MM.1S (cell line): ENCODE measurements at places on chromosomes 5 and 9.

GRCh38 chr5:84825606-84826005 is 440.9 kb upstream of the EDIL3 start:
- no peak for DNase-seq
- H3K4me1 ChIP-seq: no peaks in the 10 kb centered on the region
- H3K27me3 ChIP-seq: no peaks in the 10 kb centered on the region
- no peak overlapping the region for H3K27ac ChIP-seq
- no peaks in the 10 kb centered on the region for H3K36me3 ChIP-seq
- H3K4me3 ChIP-seq: no peak overlapping the region

DNA sequence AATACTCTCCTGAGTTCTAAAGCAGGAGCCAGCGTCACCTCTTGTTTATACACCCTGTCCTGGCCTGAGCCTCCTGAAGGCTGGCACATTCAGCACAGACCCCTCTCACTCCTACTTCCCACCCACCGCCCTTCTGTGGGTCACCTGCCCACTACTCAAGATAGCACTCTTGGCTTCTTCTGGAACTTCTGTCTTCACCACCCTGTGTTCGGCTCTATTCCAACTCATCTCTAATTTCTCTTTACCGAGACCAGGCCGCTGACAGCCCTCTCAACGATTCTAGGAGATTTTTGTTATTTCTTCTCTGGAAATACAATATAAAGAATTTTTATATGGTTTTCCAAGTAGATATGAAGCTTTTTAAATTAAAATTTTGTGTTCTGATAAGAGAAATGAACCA is 57.4 kb downstream of the IRF1 start:
- no peak overlapping the region for H3K27ac ChIP-seq
- H3K27me3 ChIP-seq: no peaks in the 10 kb centered on the region
- DNase-seq: no peak
- H3K4me3 ChIP-seq: no peak overlapping the region
- H3K36me3 ChIP-seq: 0 out of 2 replicates have a peak, but pooled peaks cover 5% of the 10 kb centered on the region

DNA sequence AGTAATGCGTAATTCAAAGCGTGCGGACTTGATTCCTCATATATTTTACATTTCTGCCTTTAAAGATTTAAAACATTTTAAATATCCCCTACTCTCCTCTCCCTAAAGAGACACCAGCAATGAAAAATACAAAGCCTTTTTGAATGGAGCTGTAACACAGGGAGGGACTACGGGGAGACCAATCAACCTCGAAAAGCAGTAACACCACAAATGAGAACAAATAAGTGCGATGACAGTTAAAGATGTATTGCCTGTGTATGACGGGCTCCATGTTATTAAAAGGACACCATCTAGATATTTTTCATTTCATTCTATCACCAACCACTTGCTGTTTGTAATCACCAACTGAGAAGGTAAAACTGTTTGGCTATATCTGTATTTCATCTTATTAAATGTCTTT is 230.3 kb upstream of the TBCA start:
- no peak overlapping the region for H3K4me3 ChIP-seq
- H3K27ac ChIP-seq: no peak overlapping the region
- H3K36me3 ChIP-seq: no peaks in the 10 kb centered on the region
- no peak for DNase-seq
- no peaks in the 10 kb centered on the region for H3K4me1 ChIP-seq
- no peaks in the 10 kb centered on the region for H3K27me3 ChIP-seq

DNA sequence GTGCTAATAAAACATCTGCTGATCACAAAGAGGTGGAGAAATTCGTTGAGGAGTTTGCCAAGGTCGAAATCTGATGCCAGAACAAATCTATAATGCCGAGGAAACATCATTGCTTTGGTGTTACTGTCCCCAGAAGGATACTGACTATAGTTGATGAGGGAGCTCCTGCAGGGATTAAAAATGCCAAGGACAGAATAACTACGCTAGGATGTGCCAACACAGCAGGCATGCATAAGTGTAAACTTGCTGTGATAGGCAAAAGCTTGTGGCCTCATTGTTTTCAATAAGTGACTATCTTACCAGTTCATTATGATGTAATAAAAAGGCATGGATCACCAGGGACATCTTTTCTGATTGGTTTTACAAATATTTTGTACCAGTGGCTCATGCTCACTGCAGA is 66.8 kb upstream of the ADCY2 start:
- H3K4me1 ChIP-seq: no peaks in the 10 kb centered on the region
- H3K27ac ChIP-seq: no peak overlapping the region
- H3K4me3 ChIP-seq: no peak overlapping the region
- H3K36me3 ChIP-seq: no peaks in the 10 kb centered on the region

DNA sequence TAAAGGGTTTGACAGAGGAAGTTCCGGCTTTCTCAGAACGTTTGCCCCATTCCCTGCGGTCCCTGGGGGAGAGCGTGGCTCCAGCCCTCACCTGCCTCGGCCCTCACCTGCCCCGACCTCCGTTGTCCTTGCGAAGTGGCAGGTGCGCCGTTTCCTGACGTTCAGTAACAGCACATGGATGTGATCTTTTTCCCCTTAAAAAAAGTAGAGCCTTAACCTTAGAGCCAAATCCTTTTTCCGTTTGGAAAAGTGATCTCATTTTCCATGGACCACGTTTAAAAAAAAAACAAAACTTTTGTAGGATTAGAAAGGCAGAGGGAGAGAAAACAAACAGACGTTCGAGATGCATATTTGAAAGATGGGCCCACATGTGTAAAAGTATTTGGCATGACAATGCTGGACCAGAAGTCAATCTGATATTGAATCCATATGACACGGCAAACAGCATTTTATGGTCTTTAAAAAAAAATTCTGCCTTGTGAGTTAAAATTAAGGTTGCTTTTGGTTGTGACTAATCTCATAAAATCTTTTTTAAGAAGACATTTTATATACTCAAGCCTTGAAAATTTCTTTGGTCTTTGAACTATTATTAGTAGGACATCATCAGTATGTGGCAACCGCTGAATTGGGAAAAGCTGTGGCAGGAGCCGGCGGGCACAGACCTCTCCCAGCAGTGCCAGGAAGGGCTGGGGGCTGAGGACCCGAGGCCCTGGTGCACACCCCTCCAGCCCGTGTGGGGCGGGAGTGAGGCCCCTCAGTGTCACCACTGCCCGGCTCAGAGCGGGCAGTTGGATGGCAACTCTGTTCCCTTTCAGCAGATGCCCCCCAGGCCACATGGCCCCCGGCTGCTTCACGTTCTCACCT is 42.5 kb upstream of the EXOC3 start:
- H3K36me3 ChIP-seq: no peaks in the 10 kb centered on the region
- no peak for DNase-seq
- H3K27me3 ChIP-seq: peaks cover 52% of the 10 kb centered on the region
- no peaks in the 10 kb centered on the region for H3K4me1 ChIP-seq

DNA sequence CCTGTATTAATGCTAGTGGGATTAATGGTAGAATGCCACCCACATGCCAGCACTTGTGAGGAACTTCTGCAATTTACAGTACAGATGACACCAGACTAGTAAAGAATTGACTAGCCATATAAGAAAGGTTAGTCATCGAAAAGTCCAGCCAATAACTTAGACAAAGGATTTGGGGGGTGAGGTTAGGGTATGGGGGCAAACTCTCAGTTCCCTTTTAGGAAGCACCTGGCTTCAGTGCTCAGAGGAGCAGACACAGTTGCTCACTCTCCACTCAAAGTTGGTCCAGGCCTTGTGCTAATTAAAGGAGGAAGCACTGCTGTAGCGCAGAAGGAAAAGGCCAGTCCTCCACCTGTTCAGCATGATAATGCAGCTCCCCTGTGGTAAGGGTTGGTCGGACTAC is 25.2 kb downstream of the TGFBR1 start:
- no peaks in the 10 kb centered on the region for H3K36me3 ChIP-seq
- no peaks in the 10 kb centered on the region for H3K27me3 ChIP-seq
- no peak overlapping the region for H3K4me3 ChIP-seq

GRCh38 chr5:15746833-15747232 is 246.9 kb downstream of the FBXL7 start:
- no peak overlapping the region for H3K27ac ChIP-seq
- H3K27me3 ChIP-seq: no peaks in the 10 kb centered on the region
- no peaks in the 10 kb centered on the region for H3K4me1 ChIP-seq
- no peak for DNase-seq
- H3K36me3 ChIP-seq: no peaks in the 10 kb centered on the region
- no peak overlapping the region for H3K4me3 ChIP-seq

DNA sequence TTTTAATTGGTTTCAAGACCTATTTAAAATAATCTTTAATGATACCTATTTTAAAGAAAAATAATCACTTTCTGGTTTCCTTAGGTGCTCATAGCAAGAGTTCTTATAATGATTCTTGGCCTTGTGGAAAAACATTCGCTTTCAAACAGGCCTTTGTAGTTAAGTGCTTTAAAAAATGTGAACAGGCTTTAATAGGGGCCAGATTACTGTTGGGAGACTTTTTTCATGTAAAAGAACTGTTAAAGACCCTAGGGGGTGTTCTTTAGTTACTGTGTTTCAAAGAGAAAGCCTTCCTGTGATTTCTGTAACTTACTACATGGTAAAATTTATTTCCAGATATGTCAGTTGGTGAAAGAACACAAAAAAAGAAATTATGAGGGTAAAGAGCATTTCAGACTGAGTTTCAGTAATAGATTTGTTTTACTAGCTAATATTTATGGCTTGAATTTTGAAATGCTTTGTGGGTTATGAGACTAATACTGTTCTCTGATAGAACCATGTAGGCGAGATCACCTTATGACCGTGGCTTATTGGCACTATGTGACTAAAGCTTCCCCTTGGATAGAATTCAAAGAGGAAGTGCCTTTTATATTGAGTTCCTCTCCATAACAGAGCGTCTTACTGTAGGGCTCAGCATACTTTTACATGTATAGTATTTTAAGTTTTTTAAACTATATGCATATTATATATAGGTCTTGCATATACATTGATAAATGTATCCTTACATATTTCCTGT is 70.7 kb downstream of the CSNK1G3 start:
- H3K27me3 ChIP-seq: no peaks in the 10 kb centered on the region
- H3K36me3 ChIP-seq: no peaks in the 10 kb centered on the region
- no peak overlapping the region for H3K27ac ChIP-seq
- H3K4me1 ChIP-seq: no peaks in the 10 kb centered on the region

- no peak for DNase-seq
- H3K4me3 ChIP-seq: no peak overlapping the region
- no peaks in the 10 kb centered on the region for H3K27me3 ChIP-seq
- no peak overlapping the region for H3K27ac ChIP-seq
- H3K36me3 ChIP-seq: no peaks in the 10 kb centered on the region
Observed at GRCh38 chr5:149425729-149426128, 46.6 kb upstream of the IL17B start.

DNA sequence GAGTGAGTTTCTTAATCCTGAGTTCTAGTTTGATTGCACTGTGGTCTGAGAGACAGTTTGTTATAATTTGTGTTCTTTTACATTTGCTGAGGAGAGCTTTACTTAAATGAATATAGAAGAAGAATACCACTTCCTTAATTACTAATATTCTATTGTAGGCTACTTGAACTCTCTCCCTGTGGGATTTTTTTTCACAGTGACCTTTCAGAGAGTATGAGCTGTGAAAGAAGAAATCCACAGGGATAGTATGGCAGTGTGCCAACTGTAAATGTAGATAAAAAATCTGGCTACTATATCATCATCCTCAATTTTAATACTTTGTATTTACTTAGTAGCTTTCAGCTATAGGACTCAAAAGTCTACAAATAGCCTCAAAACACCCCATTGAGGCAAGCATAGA is 67.3 kb downstream of the COMMD10 start:
- DNase-seq: no peak
- no peak overlapping the region for H3K27ac ChIP-seq
- no peaks in the 10 kb centered on the region for H3K27me3 ChIP-seq
- no peaks in the 10 kb centered on the region for H3K4me1 ChIP-seq

GRCh38 chr5:50807661-50808060 is 141.2 kb downstream of the PARP8 start:
- no peak overlapping the region for H3K27ac ChIP-seq
- no peaks in the 10 kb centered on the region for H3K4me1 ChIP-seq
- no peaks in the 10 kb centered on the region for H3K27me3 ChIP-seq
- H3K4me3 ChIP-seq: no peak overlapping the region
- no peaks in the 10 kb centered on the region for H3K36me3 ChIP-seq
- no peak for DNase-seq

- no peak overlapping the region for H3K27ac ChIP-seq
- no peak overlapping the region for H3K4me3 ChIP-seq
- no peaks in the 10 kb centered on the region for H3K27me3 ChIP-seq
- no peaks in the 10 kb centered on the region for H3K36me3 ChIP-seq
- no peaks in the 10 kb centered on the region for H3K4me1 ChIP-seq
Observed at GRCh38 chr5:108702546-108702945, 45.2 kb upstream of the FER start.

- no peaks in the 10 kb centered on the region for H3K27me3 ChIP-seq
- 0 out of 2 replicates have a peak, but pooled peaks cover 6% of the 10 kb centered on the region for H3K4me1 ChIP-seq
- no peak overlapping the region for H3K27ac ChIP-seq
- no peak overlapping the region for H3K4me3 ChIP-seq
- DNase-seq: no peak
Observed at GRCh38 chr9:115495052-115495635, 377.2 kb upstream of the TNC start.

DNA sequence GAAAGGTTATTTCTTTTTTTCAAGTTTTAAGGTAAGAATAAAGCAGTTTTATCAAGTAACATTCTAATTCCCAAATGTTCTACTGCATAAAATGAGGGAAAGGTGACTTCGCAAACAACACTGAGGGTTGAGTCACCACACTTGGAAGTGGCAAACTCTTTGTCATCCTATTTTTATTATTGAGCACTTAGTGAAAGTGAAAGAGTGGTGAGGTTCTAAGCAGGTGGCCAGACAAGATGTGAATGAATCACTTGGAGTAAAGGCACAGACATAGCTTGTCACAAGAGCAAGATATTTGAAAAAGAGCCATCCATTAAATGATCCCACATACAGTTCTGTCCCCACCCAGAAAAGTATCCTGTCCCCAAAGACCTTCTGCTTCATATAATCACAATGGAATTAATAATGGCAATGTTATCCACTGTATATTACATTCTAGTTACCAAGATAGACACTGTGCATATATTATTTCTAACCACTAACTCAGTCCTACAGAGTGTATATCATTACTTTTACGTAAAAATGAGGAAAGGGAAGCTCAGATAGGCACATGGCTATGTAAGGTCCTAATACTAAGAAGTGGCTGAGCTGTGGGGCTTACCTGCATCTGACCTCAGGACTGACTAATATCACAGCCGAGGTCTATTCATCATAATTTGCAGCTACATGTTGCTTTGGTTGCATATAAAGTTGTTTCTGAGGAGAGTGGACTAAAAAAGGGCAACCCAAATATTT is 730.4 kb upstream of the MEF2C start:
- H3K27ac ChIP-seq: no peak overlapping the region
- H3K36me3 ChIP-seq: no peaks in the 10 kb centered on the region
- H3K4me1 ChIP-seq: peaks cover 24% of the 10 kb centered on the region
- no peaks in the 10 kb centered on the region for H3K27me3 ChIP-seq
- DNase-seq: peak; percentile 83
- no peak overlapping the region for H3K4me3 ChIP-seq

DNA sequence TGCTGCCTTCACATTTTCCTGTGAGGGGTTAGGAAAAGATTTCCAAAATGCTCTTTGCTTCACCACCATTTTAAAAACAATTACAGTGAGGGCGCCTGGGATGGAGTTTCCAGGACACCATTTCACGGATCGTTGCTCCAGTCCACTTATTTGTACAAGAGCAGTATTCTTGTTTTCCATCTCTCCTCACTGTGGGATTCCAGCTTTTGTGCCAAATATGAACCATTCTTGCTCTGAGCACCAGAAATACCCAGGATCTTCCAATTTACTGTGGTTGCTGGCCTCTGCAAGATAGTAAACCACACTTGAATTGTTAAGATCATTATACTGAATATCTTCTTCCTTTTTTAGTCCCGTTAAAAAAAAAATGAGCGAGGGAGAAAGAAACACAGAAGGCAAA is 899.5 kb downstream of the TLE1 start:
- H3K27ac ChIP-seq: no peak overlapping the region
- no peaks in the 10 kb centered on the region for H3K27me3 ChIP-seq
- H3K4me3 ChIP-seq: no peak overlapping the region
- H3K36me3 ChIP-seq: no peaks in the 10 kb centered on the region
- DNase-seq: no peak
